Stimulated activated CD4-positive, alpha-beta T cell treated with anti-CD3 and anti-CD28 coated beads, Interleukin-15, amount 100 ng/mL, for 24 hours (primary cell): ENCODE measurements at places on chromosomes 1 and 21.

DNA sequence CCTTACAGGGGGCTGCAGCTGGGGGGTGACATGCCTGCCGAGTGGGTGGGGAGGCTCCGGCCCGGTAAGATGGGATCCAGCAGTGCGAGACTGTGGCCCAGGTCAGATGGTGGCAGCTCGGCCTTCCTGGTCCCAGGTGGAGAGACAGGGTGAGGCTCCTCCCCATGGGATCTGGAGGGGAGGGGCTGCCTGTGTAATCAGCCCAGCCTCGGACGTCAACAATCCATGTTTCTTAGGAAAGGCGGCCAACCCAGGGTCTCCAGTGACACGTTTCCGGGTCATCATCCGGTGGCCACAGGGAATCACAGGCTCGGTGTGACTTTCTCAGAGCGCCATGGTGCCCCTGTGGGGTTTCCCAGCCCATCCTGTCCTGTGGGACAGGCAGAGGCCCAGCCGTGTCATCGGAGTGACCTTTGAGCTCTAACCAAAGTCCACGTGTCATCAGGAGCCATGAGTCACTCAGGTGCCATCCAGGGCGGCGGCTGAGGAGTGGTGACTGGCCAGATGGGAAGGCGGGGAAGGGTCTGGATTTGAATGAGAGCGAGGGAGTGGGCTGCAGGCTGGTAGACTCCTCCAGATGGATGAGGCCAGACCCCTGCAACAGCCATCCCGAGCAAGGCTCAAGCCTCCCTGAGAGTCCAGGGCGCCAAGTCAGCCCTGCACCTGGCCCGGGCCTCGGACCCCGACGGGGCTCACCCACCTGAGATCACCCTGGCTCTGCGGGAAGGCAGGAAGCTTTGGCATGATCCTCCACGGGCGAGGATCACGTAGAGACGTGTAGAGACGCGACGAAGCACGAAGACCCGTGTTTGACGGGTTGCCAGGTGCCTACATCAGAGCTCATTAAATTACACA, 6.6 kb upstream of the HES4 start:
- DNase-seq, result no peak

- no peak for DNase-seq
These were observed 226.4 kb upstream of the C8B start for GRCh38 chr1:57192222-57192621.

DNA sequence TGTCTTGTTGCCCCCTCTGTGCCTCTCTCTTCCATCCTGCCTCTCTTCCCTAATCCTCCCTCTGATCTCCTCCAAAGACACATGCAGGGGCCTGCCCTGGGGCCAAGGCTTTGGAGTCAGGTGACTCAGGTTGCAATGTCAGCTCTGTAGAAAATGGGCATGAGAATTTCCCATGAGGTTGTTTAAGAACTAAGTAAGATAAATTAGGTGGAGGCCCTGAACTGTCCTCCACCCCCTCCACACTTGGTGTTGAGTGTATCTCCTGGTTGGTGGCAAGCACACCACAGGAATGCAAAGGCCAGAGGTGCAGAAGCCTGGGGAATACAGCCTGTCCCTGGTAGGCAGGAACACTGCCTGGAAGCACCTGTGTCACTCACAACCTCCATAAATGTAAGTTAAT, 63.9 kb upstream of the GRIK3 start:
- DNase-seq, result no peak

- no peak for DNase-seq
These were observed 14.5 kb downstream of the HHAT start for GRCh38 chr1:210342986-210343780.

DNA sequence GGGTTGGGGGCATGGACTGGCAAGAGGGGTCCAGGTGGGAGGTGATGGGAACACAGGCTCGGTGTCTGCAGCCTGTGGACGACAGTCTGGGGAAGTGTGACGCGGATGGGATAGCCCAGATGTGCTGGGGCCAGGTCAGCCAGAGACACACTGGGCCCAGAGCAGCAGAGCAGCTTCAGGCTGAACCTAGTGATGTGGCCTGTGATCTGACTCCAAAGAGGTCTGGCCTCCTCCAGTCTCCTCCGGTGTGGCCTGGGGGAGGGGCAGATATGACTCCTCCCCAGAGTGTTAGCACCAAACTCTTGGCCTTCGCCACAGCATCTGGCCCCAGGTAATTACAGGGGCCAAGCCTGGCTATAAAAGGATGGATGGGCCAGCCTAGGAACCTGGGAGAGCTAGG, 13.5 kb downstream of the EFNA3 start:
- no peak for DNase-seq

DNA sequence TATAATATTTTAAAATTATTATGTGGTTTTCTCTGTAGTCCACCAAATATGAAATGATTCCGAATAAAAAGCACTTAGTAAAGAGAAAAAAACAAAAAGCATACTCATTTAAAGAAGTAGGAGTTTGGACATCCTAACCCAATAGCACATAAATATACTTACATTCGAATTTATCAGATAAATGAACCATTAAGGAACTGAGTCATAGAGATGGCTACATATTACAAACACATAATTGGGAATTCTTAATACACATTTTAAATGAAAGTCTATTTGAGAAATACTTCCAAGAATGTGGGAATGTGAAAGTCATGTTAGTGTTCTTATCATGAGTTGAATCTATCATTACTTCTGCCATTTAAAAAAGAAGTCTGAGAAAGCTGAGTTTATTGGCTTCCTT, 75.0 kb downstream of the USP24 start:
- no peak for DNase-seq

- DNase-seq, result no peak
These were observed 67.5 kb upstream of the PRDX6 start for GRCh38 chr1:173409613-173410012.

GRCh38 chr21:45592626-45593134, 50.4 kb upstream of the SLC19A1 start:
- no peak for DNase-seq

DNA sequence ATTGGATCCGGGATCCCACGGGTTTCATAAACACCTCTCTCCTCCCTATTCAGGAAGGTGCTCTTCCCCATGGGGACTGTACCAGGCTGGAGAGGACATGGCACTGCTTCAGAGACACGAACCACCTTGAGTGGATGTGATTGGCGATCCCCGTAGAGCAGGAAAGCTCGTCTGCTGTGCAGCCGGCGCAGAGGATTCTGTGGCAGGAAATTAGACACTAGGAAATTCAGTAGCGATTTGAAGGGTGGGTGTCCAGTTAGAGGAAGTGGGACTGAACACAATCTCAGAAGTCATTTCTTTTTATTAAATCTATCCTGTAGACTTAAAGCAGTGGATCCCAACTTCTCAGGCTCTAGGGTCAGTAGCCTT, 767 bp downstream of the PDIK1L start:
- DNase-seq, result no peak

DNA sequence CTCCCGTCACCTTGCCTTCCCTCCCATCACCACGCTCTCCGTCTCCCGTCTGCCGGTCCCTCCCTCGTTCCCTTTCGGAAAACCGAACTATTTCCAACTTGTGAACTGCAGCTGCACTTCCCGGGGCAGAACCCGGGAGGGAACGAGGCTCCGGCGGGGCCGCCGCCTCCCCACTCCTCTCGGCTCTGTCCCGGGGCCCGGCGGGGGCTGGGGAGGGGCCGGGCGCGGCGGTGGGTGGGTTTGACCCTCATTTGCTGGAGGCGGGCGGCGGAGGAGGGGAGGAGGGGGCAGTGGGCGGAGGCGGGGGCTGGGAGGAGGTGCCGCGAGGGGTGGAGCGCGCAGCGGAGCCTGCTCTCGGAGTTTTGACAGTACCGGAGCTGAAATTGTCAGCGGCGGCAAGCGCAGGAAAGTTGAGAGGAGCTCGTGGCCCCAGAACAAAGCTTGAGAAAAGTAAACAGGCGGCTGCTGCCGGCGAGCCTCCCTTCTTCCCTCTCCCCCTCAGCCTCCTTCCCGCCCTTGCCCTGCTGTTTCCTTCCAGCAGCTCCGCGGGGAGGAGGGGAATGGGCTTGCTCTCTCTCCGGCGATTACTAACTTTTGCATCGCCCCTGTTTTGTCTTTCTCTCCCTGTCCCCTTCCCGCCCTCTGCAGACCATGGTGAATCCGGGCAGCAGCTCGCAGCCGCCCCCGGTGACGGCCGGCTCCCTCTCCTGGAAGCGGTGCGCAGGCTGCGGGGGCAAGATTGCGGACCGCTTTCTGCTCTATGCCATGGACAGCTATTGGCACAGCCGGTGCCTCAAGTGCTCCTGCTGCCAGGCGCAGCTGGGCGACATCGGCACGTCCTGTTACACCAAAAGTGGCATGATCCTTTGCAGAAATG, 2.9 kb downstream of the LMO4 start:
- DNase-seq, result peak; percentile 66

DNA sequence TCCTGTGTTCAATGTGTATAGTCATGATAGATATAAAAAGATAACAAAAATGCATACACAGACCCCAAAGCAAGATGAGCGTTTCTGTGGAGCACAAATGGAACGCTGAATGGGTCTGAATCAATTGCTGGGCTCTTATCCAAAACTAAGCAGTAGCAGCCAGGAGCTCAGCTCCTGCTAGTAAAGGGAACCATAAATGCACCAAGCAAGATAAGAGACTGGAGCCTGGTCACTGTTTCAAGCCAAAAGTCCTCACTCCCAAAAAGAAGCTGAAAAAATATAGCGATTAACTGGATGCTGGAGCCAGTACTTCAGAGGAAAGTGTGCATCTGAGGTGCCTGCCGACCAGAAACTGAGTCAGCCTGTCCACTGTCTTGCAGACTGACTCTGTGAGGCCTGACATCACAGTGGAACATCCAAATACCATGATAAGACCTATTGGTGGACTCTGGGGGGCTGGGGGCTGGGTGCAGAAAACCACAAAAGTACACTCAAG, 68.9 kb downstream of the LRRC8C start:
- peak; percentile 65 for DNase-seq

DNA sequence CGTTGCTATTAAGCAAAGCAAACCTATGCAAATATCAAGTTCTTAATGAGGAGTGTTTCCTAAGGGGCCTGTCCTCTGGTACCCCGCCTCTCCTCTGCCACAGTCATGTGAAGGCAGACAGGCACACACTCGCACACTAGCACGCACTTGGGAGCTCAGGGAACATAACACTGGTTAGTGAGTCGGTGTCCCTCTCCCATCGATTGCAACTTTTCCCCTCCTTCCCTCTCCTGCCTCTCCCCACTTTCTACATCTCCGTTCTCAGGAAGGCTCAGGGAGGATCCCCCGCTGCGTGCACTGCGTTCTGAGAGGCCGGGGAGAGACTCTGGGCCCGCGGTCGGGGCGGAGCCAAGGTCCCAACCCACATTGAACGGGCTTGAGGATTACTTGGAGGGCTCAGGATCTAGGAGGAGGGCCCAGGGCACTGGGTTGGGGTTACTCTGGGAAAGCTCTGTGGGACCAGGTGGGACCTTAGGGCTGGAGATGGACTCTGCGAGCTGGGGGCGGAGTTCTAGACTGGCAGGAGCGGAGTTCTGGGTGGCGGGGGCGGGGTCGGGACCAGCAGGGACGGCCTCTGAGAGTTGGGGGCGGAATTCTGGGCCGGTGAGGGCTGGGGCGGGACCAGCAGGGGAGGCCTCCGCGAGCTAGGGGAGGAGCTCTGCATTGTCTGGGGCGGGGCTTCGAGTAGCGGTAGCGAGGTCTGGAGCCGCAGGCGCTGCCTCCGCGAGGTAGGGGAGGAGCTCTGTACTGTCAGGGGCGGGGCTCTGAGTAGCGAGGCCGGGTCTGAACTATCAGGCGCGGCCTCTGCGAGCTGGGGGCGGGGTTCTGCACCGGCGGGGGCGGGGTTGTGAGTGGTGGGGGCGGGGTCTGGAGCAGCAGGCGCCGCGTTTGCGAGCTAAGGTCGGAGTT, 533 bp upstream of the LEPR start:
- DNase-seq, result peak; percentile 99

DNA sequence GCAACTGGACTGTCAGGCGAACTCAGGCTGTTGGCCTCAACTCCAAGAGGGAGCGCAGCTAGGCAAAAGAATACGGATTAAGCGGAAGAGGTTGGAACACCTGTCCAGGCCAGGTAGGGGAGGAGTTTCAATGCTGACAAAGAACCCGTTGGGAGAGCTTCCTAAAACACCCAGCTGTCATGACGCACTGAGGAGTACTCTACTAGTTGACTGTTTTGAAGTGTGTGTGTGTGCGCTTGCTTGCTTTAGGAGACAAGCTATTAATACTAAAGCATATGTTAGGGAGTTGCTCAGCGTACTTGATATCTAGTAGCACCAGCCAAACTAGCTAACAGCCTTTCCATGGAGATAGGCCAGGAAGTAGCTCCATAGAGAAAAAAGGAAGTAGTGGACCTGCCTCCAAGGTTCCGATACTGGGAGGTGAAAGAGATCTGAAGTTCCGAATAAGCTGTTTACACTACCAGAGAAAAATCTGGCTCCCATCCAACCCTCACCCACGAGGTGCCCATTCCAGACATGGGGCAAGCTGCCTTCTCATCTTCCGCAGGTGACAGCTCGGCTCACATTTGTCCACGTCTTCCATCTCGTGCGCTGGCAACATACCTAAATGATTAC, 974 bp upstream of the FNBP1L start:
- DNase-seq, result peak; percentile 30

DNA sequence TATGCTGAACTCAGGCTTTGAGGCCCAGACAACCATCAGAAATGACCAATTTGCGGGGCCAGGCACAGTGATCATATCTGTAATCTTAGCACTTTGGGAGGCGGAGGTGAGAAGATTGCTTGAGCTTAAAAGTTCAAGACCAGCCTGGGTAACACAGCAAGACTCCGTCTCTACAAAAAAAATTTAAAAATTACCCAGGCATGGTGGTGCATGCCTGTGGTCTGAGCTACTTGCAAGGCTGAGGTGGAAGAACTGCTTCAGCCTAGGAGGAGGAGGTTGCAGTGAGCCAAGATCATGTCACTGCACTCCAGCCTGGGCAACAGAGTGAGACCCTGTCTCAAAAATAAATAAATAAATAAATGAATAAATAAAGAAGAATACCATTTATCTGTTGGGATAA, 156.5 kb downstream of the EIF4G3 start:
- DNase-seq, result no peak
